Spleen (tissue), 13 donors: ENCODE measurements at places on chromosomes 1 and 21. TPM values are rescaled to one million over a fixed set of nuclear protein-coding genes. Genes with fewer than 3 reads are reported as not detected.

- no peaks in the 10 kb centered on the region for H3K27me3 ChIP-seq
- no peaks in the 10 kb centered on the region for H3K36me3 ChIP-seq
- no peak overlapping the region for H3K4me3 ChIP-seq
Observed at GRCh38 chr1:64133036-64133435, 70.4 kb upstream of the UBE2U start.

GRCh38 chr1:4662723-4663122 lies 8.3 kb downstream of the AJAP1 start:
- no peaks in the 10 kb centered on the region for H3K4me1 ChIP-seq
- no peaks in the 10 kb centered on the region for H3K36me3 ChIP-seq
- H3K4me3 ChIP-seq: no peak overlapping the region
- peaks cover 41% of the 10 kb centered on the region for H3K27me3 ChIP-seq
- no peak overlapping the region for H3K27ac ChIP-seq

GRCh38 chr1:85570446-85571180 lies 9.9 kb upstream of the CCN1 start:
- no peaks in the 10 kb centered on the region for H3K36me3 ChIP-seq
- H3K4me1 ChIP-seq: peaks cover 4% of the 10 kb centered on the region
- DNase-seq: no peak
- no peaks in the 10 kb centered on the region for H3K27me3 ChIP-seq
- no peak overlapping the region for H3K4me3 ChIP-seq
- H3K27ac ChIP-seq: no peak overlapping the region

DNA sequence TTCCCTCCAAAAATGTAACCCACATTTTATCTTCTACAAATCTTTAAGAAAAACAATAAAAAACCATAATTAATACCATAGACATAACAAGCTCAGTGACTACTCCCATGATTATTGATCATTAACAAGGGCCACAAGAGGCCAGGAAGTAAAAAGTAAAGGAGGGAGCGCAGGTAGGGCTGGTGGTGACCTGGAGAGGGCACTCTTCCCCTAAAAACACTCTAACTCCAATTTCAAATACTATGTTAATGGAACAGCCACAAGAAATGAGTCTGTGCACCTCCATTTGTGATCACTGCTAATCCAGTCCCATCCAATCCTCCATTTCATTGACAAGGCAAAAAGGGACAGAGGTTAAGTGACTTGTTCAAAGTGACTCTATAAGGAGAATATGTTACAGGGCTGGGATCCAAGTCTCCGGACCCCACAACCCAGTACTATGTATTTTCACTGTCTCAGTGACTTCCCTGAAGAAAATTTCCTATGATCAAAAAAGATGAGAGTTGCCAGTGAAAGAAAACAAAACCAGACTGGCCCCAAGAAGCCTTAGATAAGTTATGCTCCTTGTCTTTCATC lies 41.2 kb upstream of the CFAP298 start:
- no peak overlapping the region for H3K4me3 ChIP-seq
- no peaks in the 10 kb centered on the region for H3K27me3 ChIP-seq
- no peaks in the 10 kb centered on the region for H3K4me1 ChIP-seq
- H3K36me3 ChIP-seq: peaks cover 27% of the 10 kb centered on the region
- no peak overlapping the region for H3K27ac ChIP-seq

The CELA2A gene
- total RNA-seq: not detected

The DNASE2B gene
- total RNA-seq: 0.94 TPM

GRCh38 chr1:1291548-1292441 lies 11.6 kb downstream of the SCNN1D start:
- peaks cover 5% of the 10 kb centered on the region for H3K36me3 ChIP-seq
- peaks cover 22% of the 10 kb centered on the region for H3K4me1 ChIP-seq
- peak; percentile 92 for DNase-seq
- no peak overlapping the region for H3K4me3 ChIP-seq
- no peak overlapping the region for H3K27ac ChIP-seq

DNA sequence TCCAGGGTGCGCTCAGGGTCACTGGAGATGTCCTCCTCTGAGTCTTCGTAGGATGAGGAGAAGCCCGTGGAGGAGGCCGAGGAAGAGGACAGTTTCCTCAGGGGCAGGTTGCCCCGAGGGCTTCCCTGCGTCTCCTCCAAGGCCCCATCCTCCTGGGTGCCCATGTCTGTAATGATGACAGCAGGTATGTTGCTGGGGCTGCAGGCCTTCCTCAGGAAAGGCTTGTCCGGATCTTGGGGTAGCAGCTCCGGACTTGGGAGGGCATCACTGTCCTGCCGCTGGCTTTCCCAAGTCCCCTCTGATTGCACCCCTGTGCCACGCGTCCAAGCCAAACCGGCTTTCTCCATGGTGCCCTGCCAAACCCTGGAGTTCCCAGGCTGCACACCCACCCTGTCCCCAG lies 3.5 kb downstream of the ITPKB start:
- peak overlapping the region; percentile 96 for H3K4me3 ChIP-seq
- peaks cover 20% of the 10 kb centered on the region for H3K36me3 ChIP-seq
- H3K27ac ChIP-seq: peak overlapping the region; percentile 92
- no peaks in the 10 kb centered on the region for H3K27me3 ChIP-seq

The NBL1 gene
- total RNA-seq: 18.6 TPM

The DIRAS3 gene
- 1.3 TPM for total RNA-seq

The TLCD4 gene
- total RNA-seq: 12.5 TPM

DNA sequence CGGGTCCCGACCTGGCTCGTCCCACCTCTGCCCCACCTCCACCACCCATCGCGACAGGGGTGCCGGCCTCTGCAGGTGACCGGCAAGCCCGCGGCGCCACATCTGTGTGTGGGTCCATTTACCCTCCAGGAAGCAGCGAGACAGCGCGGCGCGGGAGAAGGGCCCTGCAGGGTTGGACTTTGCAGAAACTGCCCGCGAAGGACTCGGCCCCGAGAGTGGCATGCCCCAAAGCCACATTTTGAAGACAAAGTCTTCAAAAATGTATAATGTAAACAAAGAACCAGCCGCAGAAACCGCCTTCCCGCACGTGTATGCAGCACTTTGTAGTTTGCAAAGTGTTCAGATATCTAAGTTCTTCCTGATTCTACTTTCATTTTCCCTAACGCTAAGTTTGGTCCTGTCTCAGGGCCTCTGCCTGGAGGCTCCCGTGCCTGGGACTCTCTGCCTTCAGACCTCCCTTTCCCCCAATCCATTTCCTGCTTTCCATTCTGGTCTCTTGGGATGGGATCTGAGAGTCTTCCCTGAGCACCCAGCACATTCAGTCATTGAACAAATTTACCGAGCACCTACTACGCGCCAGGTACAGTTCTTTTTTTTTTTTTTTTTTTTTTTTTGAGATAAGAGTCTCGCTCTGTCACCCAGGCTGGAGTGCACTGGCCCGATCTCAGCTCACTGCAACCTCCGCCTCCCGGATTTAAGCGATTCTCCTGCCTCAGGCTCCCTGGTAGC lies 524 bp upstream of the TMCO4 start:
- peaks cover 35% of the 10 kb centered on the region for H3K4me1 ChIP-seq
- H3K27me3 ChIP-seq: no peaks in the 10 kb centered on the region
- peak; percentile 89 for DNase-seq
- peak overlapping the region; percentile 24 for H3K27ac ChIP-seq
- H3K36me3 ChIP-seq: no peaks in the 10 kb centered on the region

DNA sequence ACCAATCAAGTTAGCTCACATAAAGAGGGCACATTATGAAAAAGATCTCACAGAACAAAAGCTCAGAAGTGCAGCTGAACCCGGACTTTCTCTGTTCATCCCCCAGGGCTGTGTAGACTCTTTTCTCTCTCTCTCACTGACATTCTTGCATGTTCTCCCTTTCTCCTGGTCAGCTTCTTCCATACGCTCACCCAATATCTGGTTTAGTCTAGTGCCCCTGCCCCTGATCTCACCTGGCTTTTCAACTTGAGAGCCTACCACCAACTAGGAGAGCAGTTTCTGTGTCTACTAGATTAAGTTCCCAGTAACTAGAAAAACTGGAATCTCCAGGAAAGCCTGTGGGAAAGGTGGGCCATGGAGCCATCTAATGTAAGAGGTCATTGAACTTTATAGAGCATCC lies 126.9 kb upstream of the GRIK3 start:
- H3K36me3 ChIP-seq: no peaks in the 10 kb centered on the region
- no peak overlapping the region for H3K4me3 ChIP-seq
- no peaks in the 10 kb centered on the region for H3K27me3 ChIP-seq
- H3K27ac ChIP-seq: no peak overlapping the region
- no peak for DNase-seq

- H3K27ac ChIP-seq: no peak overlapping the region
- H3K4me1 ChIP-seq: no peaks in the 10 kb centered on the region
- DNase-seq: no peak
Observed at GRCh38 chr1:236716160-236716559, 29.9 kb downstream of the ACTN2 start.

The IQGAP3 gene
- total RNA-seq: 0.79 TPM

GRCh38 chr1:59511476-59512465 lies 214.9 kb downstream of the FGGY start:
- H3K27ac ChIP-seq: no peak overlapping the region
- H3K36me3 ChIP-seq: no peaks in the 10 kb centered on the region
- H3K27me3 ChIP-seq: no peaks in the 10 kb centered on the region
- no peak for DNase-seq

The SLC9C2 gene
- 0.82 TPM for total RNA-seq

The DNTTIP2 gene
- 57.8 TPM for total RNA-seq

The FCGR3B gene
- total RNA-seq: 203 TPM

The ERRFI1 gene
- 8.5 TPM for total RNA-seq

DNA sequence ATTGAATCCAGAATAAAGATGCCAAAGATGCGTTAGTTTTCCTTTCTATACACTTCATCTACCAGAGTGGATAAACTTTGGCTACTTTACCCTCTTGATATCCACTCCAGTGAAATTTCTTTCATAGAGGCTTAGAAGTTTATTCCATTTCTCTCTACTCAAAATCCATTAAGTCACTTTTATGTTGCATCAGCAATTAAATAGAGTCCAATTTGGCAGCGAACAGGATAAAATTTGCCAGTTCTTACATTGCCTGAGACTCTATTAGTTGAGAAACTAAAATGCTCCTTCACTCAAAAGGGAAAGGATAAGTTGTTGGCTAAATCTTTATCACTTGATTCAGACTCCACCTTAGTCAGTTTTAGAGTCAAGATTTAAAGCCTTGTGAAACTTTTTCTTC lies 57.9 kb downstream of the ACBD6 start:
- H3K27ac ChIP-seq: no peak overlapping the region
- no peaks in the 10 kb centered on the region for H3K36me3 ChIP-seq
- no peak for DNase-seq
- no peaks in the 10 kb centered on the region for H3K27me3 ChIP-seq
- H3K4me3 ChIP-seq: no peak overlapping the region

GRCh38 chr1:77538956-77539518 lies 143.4 kb downstream of the ZZZ3 start:
- DNase-seq: no peak
- H3K27me3 ChIP-seq: no peaks in the 10 kb centered on the region
- H3K27ac ChIP-seq: no peak overlapping the region
- H3K36me3 ChIP-seq: no peaks in the 10 kb centered on the region
- H3K4me3 ChIP-seq: no peak overlapping the region

GRCh38 chr1:245448975-245449431 lies 294.2 kb downstream of the KIF26B start:
- no peaks in the 10 kb centered on the region for H3K36me3 ChIP-seq
- H3K27ac ChIP-seq: no peak overlapping the region
- no peaks in the 10 kb centered on the region for H3K4me1 ChIP-seq
- H3K27me3 ChIP-seq: no peaks in the 10 kb centered on the region
- no peak for DNase-seq

The MMP23B gene
- total RNA-seq: 5.9 TPM

The FBXO44 gene
- 21.6 TPM for total RNA-seq

The VTCN1 gene
- not detected for total RNA-seq

DNA sequence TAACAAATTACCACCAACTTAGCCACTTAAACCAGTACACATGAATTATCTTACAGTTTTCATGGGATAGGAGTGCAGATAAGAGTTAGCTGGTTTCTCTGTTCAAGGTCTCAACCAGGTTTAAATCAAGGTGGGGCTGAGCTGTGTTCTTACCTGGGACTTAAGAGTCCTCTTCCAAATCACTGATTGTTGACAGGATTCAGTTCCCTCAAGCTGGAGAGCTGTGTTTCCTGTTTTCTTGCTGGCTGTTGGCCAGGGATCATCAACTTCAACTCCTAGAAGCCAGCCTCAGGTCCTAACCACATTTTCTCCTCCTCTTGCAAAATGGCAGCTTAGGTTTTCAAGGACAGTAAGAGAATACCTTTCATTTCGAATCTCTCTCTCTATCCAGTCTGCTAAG lies 123.8 kb upstream of the CHRM3 start:
- H3K27me3 ChIP-seq: no peaks in the 10 kb centered on the region
- no peaks in the 10 kb centered on the region for H3K4me1 ChIP-seq
- no peak for DNase-seq
- H3K36me3 ChIP-seq: no peaks in the 10 kb centered on the region
- no peak overlapping the region for H3K27ac ChIP-seq
- no peak overlapping the region for H3K4me3 ChIP-seq
